Thoracic aorta (tissue), 2 donors: ENCODE measurements at places on chromosomes 1 and 21. TPM values are rescaled to one million over a fixed set of nuclear protein-coding genes. Genes with fewer than 3 reads are reported as not detected.
A peak's percentile ranks its signal among the peaks of the same experiment; 100 is the strongest.

- no peak for DNase-seq
- no peak overlapping the region for H3K27ac ChIP-seq
- H3K36me3 ChIP-seq, result peaks cover 11% of the 10 kb centered on the region
- H3K4me3 ChIP-seq, result no peak overlapping the region
These were observed 8.3 kb upstream of the C1orf167 start for GRCh38 chr1:11753555-11754208.

GRCh38 chr1:43979528-43980254 lies 681 bp downstream of the B4GALT2 start:
- H3K27me3 ChIP-seq, result no peaks in the 10 kb centered on the region
- peaks cover 29% of the 10 kb centered on the region for H3K4me1 ChIP-seq
- peak overlapping the region; percentile 82 for H3K4me3 ChIP-seq
- no peak for DNase-seq

- H3K27ac ChIP-seq, result no peak overlapping the region
- H3K4me3 ChIP-seq, result no peak overlapping the region
- peaks cover 34% of the 10 kb centered on the region for H3K36me3 ChIP-seq
- no peak for DNase-seq
- no peaks in the 10 kb centered on the region for H3K27me3 ChIP-seq
These were observed 5.7 kb downstream of the ZNF672 start for GRCh38 chr1:248843687-248844086.

DNA sequence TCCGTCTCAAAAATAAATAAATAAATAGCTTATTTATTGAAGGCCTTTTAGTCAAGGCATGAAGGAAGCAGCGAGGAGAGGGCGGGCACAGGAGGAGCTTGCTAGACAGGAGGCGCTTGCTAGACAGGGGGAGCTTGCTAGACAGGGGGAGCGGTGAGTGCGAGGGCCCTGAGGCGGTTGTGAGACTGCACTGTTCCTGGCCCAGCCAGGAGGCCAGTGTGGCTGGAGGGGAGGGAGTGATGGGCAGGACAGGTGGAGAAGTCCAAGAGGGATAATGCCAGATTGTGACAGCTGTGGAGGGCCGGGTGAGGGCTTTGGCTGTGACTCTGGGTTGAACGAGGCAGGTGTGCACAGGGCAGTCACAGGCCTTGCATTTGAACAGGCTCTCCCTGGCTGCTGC lies 18.2 kb downstream of the KIF17 start:
- H3K4me1 ChIP-seq, result peaks cover 11% of the 10 kb centered on the region
- no peaks in the 10 kb centered on the region for H3K36me3 ChIP-seq
- H3K4me3 ChIP-seq, result no peak overlapping the region
- H3K27ac ChIP-seq, result no peak overlapping the region
- DNase-seq, result no peak

DNA sequence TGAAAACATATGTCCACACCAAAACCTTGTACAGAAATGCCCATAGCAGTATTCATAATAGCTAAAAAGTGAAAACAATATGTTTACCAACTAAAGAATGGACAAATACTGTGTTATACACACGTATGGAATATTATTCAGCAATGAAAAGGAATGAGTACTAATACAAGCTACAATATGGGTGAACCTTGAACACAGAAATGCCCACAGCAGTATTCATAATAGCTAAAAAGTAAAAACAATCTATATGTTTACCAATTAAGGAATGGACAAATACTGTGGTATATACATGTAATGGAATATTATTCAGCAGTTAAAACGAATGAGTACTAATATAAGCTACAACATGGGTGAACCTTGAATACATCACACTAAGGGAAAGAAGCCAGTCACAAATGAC lies 3.0 kb downstream of the BTG3 start:
- peaks cover 21% of the 10 kb centered on the region for H3K4me1 ChIP-seq
- no peak for DNase-seq
- no peak overlapping the region for H3K27ac ChIP-seq

GRIK3 gene
- 0.14 TPM for total RNA-seq

KNCN gene
- not detected for total RNA-seq

- peaks cover 9% of the 10 kb centered on the region for H3K4me1 ChIP-seq
- peaks cover 4% of the 10 kb centered on the region for H3K36me3 ChIP-seq
- peak overlapping the region; percentile 97 for H3K4me3 ChIP-seq
- no peaks in the 10 kb centered on the region for H3K27me3 ChIP-seq
- peak overlapping the region; percentile 90 for H3K27ac ChIP-seq
These were observed 2.0 kb downstream of the RPL5 start for GRCh38 chr1:92833840-92834239.

SH2D5 gene
- total RNA-seq, result not detected

SPRR2B gene
- total RNA-seq, result not detected

- H3K36me3 ChIP-seq, result peaks cover 4% of the 10 kb centered on the region
- no peaks in the 10 kb centered on the region for H3K4me1 ChIP-seq
- no peak overlapping the region for H3K4me3 ChIP-seq
These were observed 44.4 kb downstream of the TRMT1L start for GRCh38 chr1:185112356-185112755.

SKI gene
- total RNA-seq, result 138 TPM

DNA sequence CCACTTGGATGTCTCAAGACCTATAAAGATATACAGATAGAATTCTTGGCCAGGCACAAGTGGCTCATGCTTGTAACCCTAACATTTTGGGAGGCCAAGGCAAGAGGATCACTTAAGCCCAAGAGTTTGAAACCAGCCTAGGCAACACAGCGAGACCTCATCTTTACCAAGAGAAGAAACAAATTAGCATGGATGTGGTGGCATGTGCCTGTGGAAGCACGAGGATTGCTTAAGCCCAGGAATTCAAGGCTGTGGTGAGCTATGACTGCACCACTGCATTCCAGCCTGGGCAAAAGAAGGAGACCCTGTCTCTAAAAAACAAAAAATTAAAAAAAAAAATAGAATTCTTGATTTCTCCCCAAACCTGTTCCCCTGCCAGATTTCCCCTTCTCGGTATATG lies 8.3 kb downstream of the ASAP3 start:
- peaks cover 11% of the 10 kb centered on the region for H3K4me1 ChIP-seq
- H3K36me3 ChIP-seq, result no peaks in the 10 kb centered on the region
- H3K27me3 ChIP-seq, result no peaks in the 10 kb centered on the region
- no peak overlapping the region for H3K27ac ChIP-seq
- no peak for DNase-seq
- no peak overlapping the region for H3K4me3 ChIP-seq
